ENCODE measurements at places on chromosomes 4 and X. TPM values are rescaled to one million over a fixed set of nuclear protein-coding genes. Genes with fewer than 3 reads are reported as not detected.

UBQLN2 gene
- 36.0 TPM for total RNA-seq

GRCh38 chr4:42904986-42905385, 12.5 kb downstream of the GRXCR1 start:
- H3K27me3 ChIP-seq = no peaks in the 10 kb centered on the region
- no peak overlapping the region for H3K27ac ChIP-seq
- no peak for DNase-seq
- no peaks in the 10 kb centered on the region for H3K4me1 ChIP-seq

DNA sequence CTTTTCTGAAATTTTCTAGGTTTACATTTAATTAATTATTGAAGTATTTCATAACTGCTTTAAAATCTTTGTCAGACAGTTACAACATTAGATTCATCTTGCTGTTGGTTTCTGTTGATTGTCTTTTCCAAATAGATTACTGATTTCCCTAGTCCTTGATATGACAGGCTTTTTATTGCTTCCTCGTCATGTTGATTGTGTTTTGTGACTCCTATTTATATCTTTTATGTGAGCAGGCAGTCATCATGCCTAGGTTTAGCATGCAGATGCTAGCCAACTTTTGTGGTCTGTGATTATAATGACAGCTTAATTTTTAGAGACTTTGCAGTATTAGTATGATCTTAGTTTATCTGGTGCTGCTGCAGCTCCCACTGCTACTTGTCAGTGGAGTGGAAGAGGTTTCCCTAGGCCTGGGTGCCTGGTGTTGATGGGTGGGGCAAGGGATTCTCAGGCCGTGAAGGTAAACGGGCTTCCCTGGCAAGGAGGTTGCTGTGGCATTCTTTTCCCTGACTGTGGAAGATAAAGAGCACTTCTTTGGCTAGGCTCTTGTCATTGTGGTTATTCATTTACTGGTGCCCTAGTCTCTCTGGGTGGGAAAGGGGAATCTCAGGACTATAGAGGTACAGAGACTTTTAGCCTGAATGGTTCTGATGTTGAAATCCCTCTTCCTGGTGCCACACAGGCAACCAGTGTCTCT, 65.7 kb downstream of the SERPINA7 start:
- no peak for DNase-seq
- H3K36me3 ChIP-seq = no peaks in the 10 kb centered on the region
- H3K4me3 ChIP-seq = no peak overlapping the region

- no peak overlapping the region for H3K27ac ChIP-seq
- no peak overlapping the region for H3K4me3 ChIP-seq
- no peaks in the 10 kb centered on the region for H3K27me3 ChIP-seq
- H3K36me3 ChIP-seq = no peaks in the 10 kb centered on the region
- H3K4me1 ChIP-seq = no peaks in the 10 kb centered on the region
These were observed 441.6 kb downstream of the DTHD1 start for GRCh38 chr4:36722986-36723385.

DNA sequence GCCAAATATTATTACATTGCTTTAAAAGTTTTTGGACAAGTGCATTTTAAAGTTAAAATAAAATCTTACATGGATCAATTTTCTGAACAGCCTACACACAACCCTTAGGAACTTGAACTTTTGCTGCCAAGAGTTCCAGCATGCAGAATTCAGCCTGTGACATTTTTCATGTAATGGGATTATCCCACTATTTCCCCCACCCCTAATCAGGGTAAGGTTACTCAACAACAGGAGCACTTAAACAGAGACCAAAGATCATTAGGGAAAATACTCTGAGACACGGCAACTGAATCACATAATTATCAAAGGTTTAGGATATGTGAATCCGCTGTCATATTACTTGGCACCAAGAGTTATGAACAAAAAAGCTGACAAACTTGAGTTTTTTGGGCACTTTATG, 47.2 kb downstream of the IQCM start:
- no peaks in the 10 kb centered on the region for H3K27me3 ChIP-seq
- no peaks in the 10 kb centered on the region for H3K36me3 ChIP-seq
- no peak overlapping the region for H3K27ac ChIP-seq
- no peak for DNase-seq
- no peaks in the 10 kb centered on the region for H3K4me1 ChIP-seq

Data from suprapubic skin (tissue), 4 donors.